ENCODE measurements at places on chromosomes 7 and 10.

- DNase-seq: no peak
These were observed 331.1 kb downstream of the HTR7 start for GRCh38 chr10:90526721-90527120.

- peak; percentile 82 for DNase-seq
These were observed 672 bp downstream of the LCOR start for GRCh38 chr10:96832721-96833219.

DNA sequence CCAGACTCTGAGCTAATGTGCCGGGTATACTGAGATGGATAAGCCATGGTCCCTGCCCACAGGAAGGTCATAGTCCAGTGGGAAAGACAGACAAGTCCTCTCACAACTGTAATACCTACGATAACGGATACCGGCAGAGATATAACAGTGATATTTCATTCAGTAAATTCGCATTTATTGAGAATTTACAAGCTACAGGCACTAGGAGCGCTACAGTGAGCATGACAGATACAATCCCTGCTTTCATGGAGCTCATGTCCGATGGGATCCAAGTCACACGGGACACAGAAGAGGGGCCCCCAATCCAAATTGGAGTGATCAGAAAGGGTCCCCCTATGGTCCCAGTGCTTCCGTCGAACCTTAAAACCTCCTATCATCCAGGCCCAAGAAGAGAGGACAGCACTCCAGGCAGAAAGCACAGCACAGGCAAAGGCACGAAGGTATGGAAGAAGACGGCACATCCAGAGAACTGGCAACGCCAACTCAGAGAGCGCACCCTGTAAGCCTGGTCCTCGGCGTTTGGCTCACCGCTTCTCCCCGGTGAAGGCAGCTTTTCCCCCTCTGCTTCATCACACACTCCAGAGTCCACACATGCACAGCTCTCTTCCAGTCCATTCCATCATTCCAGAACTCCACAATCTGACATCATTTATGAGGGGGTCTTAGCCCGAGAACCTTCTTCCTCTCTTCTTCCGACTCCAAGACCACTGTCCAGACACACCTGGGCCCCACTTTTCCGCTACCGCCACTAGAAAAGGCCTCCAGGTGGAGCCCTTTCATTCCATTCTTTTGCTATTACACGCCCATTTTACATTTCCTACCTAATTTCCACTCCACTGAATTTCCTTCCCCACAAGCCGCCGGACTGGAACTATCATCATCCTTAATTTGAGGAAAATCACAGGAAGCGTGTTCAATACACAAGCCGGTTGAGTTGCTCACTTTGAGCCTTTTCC lies 47.8 kb upstream of the NKX2-3 start:
- DNase-seq: no peak

DNA sequence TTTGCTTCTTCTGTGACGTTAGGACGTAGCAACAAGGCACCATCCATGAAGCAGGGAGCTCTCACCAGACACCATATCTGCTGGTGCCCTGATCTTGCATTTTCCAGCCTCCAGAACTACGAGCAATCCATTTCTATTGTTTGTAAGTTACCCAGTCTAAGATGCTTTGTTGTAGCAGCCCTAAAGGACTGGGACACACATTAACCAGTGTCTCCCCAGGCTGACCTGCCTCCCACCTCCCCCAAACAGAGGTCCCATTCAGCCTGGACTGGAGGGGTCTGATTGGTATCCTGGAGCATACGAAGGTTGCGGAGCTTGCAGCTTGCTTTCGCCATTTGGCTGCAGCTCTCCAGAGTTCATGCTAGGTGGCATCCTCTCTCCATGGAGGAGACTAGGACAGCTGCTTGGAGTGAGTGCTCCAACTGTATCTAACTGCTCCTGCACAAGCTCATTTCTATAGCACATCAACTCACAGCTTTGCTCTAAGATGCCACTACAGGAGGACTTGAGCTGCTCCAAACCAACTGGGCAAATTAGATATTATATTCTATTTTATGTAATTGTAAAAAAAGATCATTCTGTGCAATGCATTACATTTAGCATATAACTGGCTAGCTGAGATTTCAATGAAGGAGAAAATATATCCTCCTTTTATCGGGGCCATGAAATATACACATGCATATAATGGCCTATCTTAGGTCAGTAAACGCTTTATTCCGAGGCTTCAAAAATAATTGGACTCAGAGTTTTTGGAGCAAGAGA lies 8.0 kb upstream of the GRK5 start:
- DNase-seq: no peak

DNA sequence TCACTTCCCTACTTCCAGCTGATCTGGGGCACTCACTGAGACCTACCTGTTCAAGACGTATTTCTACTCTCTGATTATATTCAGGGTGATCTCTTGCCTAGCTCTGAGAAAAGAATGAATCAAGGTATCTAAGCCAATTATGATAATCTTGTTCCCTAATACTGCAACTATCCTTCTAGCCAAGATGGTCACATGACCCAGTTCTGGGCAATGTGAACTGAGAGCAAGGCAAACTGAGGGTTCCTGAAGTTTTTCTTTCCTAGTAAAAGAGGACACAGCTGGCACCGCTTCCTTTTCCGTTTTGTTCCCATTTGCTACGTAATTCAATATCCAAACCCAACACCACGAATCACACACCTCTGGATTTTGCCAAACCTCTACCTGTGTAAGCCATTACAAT lies 5.9 kb upstream of the GPAM start:
- DNase-seq: no peak

GRCh38 chr7:76332078-76332477 lies 26.7 kb downstream of the YWHAG start:
- no peak for DNase-seq

GRCh38 chr7:35761871-35762677 lies 38.8 kb upstream of the SEPTIN7 start:
- no peak for DNase-seq

GRCh38 chr7:138958391-138958956 lies 22.7 kb downstream of the KIAA1549 start:
- no peak for DNase-seq

GRCh38 chr10:112758961-112759360 lies 191.1 kb upstream of the TCF7L2 start:
- no peak for DNase-seq

DNA sequence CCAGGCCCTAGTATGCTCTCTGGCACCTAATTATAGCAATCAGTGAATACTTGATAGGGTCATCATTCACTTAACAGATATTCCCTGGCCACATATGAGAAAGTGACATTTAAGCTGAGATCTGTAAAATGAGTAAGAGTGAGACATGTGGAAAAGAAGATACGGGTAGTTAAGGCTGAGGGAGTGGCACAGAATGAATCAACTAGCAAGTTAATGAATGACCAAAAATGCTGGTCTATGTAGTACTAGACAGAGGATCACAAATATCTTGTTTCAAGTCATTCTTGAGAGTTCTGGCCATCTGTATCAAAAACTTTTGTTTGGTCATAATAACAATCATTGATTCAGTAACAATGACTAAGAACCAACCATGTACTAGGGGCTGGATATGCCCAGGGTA lies 954.9 kb downstream of the CNTNAP2 start:
- DNase-seq: no peak

- DNase-seq: no peak
These were observed 679 bp upstream of the AFAP1L2 start for GRCh38 chr10:114405011-114405350.

DNA sequence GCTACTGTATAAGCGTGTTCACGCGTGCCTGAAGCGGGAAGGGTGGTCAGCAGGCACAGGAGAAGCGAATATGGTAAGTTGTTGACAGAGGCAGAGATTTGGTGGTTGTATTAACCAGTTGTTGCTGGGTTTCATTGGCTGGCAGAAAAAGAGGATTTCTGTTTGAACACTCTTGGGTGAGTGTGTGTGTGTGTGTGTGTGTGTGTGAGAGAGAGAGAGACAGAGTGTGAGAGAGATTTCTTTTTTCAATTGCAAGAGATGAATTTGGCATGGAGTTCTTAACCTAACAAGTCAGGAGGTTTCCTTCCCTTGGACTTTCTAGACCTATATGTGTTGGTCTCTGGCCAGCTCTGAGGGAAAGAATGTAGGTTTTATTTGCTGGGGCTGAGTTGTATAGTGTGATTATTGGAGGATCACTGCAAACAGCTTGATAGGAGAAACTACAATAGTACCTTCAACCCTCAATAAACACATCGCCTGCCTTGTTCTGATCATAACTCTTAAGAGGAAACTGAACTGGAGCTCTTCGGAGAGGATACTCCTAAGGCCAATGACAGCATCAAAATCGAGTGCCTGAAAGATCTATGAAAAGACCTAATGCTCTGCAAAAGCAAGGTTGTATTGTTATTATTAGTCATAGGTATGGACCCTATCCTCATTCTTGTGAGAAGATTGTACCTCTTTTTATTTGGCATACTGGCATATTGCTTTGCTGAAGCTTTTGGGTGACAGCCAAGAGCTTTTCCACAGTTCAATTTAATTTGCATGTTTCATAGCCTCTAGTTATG lies 1.2 kb downstream of the MCU start:
- no peak for DNase-seq

DNA sequence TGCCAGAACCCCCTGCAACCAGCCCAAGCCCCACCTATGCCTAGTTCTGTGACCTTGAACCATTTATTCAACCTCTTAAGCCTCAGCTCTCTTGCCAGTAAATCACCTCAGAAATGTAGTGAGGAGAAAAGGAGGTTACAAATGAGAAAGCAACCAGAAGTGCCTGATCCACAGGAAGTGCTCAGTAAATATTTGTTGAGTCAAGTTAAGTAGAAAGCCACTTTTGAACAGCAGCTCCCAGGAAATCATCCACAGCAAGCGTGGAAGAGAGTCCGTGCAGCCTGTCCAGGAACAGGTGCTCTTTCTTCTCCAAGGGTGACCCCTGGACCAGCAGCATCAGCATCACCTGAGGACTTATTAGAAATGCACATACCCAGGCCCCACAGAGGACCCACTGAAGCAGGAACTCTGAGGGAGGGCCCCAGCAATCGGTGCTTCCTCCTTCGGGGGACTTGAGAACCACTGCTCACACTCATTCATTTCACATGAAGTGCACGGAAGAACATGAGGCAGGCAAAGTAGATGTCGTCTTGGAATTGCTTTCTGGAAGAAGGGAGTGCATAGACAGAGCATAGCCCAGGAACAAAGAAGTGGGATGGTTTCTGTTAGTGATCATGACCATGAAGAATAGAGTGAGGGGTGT lies 6.3 kb upstream of the C10orf71 start:
- no peak for DNase-seq

DNA sequence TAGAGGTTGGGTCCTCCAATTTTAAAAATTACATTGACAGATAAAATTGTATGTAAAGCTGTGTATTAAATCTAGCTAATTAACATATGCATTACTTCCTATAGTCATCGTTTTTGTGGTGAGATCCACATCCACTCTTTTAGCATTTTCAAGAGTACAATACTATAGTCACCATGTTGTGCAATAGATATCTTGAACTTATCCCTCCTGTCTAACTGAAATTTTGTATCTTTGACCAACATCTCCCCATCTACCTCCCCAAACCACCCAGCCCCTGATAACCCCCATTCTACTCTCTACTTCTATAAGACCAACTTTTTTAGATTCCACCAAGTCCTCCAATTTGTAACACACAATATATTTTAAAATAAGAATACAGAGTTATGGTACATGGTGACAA lies 208.0 kb downstream of the RELN start:
- DNase-seq: no peak

DNA sequence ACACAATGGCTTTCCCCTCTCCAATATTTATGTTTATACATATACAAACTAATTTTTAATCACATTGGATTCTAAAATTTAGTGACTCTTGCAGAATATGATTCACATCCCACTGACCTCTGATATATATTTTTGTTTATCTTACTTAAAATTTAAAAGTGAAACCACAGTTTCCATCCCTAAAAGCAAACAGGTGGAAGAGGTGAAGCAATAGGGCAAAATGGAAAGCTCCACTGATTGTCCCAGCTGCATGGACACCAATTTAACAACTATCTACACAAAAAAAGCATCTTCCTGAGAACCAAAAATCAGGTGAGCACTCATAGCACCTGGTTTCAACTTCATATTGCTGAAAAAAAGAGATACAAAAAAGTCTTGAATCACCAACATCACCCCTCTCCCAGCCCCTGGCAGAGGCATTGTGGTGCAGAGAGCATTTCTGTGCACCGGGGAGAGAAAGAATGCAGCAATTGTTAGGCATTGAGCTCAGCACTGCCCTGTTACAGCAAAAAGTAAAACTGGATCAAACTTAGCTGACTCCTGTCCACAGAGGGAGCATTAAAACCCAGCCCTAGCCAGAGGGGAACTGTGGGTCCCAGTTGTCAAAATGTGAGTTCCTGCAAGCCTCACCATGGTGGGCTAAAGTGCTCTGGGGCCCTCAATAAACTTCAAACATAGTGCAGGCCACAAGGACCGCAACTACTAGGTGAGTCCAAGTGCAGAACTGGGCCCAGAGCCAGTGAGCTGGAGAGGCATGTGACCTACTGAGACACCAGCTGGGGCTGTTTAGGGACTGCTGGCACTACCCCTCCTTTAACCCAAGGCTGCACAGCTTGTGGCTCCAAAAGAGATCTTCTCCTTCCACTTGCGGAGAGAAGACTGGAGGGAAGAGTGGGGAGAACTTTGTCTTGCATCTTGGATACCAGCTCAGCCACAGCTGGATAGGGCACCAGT lies 92.1 kb downstream of the SIRT1 start:
- DNase-seq: no peak

GRCh38 chr7:53697913-53698312 lies 662.5 kb downstream of the POM121L12 start:
- DNase-seq: no peak

DNA sequence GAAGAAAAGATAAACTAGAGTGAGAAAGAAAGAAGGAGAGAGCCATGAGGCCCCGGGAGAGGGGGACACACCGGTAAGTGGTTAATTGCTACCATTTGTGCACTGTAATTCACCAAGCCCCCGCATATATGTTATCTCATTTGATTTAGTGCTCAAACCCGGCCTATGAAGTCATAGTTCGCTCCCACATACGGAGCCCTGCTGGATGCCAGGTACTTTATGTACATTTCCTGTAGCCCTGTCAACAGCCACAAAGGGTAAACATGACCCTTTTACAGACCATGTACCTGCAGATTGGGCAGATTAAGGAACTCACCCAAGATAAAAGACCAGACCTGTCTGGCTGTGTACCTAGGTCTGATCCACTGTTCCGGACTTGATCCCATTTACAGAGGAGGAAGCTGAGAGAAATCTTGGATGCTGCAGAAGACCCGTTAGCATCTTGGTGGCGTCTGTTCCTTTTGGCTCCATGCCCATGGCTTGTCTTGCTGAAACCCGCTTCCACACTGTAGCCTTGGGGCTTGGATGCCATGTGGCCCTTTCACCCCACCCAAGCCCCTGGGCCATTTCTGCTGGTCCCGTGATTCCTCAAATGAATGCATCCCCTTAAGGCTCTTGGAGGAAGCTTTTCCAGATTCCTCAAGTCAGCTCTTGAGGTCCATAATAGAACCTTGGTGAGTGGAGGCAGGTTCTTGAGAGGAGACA lies 32.3 kb downstream of the FAM241B start:
- no peak for DNase-seq
